ENCODE measurements at places on chromosomes 13 and 19. TPM values are rescaled to one million over a fixed set of nuclear protein-coding genes. Genes with fewer than 3 reads are reported as not detected.

Gene ATP4A
- total RNA-seq = not detected

DNA sequence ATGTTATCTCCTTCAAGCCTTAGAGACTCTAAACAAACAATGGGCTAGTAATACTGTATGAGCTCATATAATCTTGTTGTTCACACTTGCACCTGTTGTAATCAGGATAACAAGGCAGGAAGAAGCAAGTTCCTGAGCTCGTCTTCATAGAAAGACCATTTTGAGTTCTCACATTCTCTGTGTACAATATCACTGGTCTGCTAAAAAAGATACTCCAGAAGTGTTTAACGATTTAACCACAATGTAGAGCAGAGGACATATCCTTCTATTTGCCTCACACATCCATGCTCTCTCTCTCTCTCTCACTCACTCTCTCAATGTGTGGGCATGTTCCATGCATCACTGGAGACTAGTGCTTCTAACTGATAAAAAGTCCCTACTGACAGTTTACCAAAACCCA, 122.9 kb downstream of the MIPEP start:
- DNase-seq = no peak

DNA sequence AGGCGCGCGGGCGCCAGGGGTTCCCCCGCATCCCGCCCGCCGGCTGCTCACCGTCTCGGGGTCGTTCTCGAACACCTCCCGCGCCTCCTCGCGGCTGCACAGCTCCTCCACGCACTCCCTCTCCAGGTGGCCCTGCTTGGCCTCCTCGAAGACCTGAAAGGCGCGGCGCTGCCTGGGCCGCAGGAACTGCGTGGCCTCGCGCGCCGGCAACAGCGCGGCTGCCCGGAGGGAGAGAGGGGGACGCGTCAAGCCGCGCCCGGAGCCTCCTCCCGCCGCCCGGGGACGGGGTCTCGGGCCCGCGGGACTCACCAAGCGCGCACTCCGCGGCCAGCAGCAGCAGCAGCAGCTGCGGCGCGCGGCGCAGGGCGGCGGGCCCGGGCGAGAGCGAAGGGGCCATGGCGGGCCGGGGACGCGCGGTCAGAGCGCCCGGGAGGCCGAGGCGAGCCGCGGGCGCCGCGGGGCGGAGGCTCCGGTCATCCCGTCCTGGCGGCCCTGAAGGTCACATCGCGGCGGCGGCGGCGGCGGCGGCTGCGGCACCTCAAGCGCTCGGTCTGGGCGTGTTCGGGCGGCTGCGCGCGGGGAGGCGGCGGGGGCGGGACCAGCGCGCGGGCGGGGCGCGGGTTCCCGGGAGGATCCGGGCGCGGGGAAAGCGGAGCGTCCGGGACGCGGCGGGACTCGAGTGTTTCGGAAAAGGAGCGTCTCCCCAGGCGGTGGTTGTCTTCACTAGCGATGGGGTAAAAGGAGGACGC, at the start of gene GAS6:
Gene GAS6, minus strand, starts transcription at position 553 of the 749 bp plus-strand sequence. Its CDS starts 156 bp downstream, at position 397.
- peak; percentile 83 for DNase-seq

DNA sequence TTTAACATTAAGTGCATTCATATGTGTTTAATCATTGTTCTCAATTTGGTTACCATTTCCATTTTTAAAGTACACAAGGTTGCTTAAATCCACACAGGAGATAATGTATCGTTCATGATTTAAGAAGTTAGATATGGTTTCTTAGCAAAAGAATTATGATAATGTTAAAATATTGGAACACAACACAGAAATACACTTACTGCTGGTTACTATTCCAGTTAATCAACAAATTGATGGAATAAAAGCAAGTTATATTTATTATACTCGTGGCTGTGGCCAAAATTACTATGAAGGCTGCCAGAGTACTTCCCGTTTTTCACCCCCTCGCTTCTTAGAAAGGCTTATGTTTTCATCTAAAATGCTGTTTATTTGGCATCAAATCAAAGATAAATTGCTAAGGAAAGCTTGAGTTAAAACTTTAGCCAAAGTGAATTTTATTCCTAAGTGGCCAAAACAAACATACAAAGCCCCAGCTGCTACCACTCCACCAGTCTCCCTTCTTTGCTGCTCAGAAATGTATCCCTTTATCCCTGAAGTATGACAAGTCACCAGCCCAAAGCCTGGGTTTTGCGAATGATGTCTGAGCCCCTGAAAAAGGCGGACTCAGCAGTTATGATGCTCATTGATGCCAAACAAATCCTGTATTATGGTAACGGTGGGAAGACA, 27.7 kb downstream of the LCP1 start:
- DNase-seq = no peak

DNA sequence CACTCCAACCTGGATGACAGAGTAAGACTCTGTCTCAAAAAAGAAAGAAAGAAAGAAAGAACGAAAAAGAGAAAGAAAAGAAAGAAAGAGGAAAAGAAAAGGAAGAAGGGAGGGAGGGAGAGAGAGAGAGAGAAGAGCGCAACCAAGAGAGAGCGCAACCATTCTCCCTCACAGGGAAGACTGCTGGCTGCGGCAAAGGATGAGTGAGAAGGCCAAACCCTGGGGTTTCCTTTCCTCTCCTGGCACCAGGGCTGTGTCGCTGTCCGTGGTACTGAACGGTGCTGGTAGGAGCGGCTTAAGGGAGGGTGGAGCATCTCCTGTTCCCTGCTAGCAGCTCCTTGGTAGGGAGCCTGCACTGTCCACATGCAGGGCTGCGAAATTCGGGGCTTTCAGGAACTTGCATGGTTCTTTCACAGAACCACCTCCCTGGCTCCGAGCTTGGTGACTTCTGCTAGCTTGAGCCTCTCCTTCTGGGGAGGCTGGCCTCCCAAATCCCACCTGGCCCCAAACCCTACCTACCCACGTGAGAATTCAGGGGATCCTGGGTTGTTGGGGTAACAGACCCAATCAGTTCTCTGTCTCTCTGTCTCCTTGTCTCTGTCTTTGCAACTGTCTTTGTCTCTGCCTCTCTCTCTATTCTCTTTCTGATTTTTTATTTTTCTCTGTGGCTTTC, 51.1 kb upstream of the ZNRF4 start:
- peak; percentile 75 for DNase-seq

- DNase-seq = no peak
Measured at GRCh38 chr13:57633950-57634838, 2.6 kb downstream of the PCDH17 start.

DNA sequence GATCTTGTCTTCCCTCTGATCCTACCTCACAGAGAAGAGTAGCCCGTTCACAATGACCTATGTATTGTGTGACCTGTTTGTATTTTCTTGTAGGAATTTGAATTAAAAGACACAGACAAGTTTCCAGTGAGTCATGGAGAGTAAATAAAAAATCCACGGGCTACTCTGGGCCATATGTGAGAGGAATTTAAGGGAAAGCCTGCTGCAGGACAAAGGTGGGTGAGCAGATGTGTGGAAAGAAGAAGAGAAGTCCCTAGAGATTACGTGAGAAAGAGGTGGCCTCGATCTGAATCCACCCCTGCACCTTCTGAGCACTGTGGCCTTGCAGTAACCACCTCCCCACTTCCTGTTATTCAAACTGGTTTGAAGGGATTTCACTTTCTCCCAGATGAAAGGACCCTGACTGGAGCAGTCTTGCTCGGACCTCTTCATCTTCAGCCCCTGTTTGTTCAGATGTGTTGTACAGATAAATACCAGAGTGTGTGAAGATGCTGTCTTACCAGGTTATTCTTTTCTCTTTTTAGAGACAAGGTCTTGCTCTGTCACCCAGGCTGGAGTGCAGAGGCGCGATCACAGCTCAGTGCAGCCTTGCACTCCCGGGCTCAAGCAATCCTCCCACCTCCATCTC, 205.4 kb downstream of the PDS5B start:
- no peak for DNase-seq

DNA sequence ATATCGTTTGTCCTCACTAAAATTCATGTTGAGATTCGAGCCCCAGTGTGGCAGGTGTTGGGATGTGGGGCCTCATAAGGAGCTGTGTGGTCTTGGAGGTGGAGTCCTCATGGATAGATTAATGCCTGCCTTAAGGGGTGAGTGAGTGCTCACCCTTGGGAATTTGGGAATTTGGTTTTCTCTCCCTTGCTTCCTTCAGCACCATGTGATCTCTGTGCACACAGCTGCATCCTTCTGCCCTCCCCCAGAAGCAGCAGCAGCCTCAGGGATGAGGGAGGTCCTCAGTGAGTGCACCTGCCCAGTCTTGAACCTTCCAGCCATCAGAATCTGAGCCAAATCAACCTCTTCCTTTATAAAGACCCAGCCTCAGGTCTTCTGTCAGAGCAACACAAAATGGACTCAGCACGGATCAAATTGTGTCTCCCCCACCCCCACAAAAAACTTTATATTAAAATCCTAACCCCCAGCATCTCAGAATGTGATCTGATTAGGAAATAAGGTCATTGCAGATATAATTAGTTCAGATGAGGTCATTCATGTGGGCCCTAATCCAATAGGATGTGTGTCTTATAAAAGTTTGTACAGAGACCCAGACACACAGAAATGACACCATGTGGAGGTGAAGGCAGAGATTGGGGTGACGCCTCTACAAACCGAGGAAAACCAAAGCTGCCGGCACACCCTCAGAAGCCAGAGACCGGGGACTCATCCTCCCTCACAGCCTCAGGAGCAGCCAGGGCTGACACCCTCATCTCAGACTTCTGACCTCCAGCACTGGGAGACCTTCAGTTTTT, 12.9 kb downstream of the CYTH2 start:
- no peak for DNase-seq

- DNase-seq = peak; percentile 51
Measured at GRCh38 chr13:19910336-19911072, 47.1 kb upstream of the ZMYM5 start.

GRCh38 chr13:104967376-104967775, 1568.1 kb downstream of the EFNB2 start:
- no peak for DNase-seq

- DNase-seq = no peak
Measured at GRCh38 chr13:114112826-114113322, 19.5 kb downstream of the RASA3 start.

GRCh38 chr19:42367929-42368328, 22.2 kb downstream of the CNFN start:
- DNase-seq = no peak

DNA sequence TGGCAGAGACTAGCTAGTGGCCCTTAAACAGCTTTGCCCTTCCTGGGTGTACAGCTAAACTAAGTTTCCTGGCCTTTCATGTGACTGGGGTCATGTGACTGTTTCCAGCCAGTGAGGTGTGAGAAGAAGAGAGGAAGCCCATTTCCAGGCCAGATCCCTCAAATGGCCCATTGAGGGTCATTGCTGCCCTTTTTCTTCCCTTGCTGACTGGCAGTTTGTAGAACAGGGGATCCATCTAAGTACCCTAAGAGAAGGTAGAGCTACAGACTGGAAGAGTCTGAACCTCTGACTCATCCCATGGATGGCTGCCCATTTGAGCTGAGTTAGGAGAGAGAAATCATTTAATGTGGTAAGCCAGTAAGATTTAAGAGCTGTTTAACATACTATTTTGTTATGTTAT, 2.8 kb downstream of the SWSAP1 start:
- DNase-seq = no peak

DNA sequence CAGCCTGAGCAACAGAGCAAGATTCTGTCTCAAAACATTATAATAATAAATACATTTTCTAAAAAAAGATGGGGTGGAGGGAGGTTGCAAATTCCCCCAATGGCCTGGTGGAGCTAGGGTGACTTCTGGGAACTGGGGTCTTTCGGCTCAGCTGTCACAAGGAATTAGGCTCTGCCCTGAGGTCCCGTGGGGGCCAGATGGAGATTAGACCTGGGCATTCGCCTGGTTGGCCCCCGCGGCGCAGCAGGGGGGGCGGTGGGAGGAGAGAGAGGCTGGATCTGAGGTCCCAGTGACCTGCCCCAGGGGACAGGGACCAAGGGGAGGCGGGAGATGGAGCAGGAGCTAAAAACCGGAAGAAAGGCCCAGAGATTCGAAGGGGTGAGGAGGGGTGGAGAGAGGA, 14.8 kb downstream of the FUT6 start:
- DNase-seq = no peak

GRCh38 chr19:47682939-47683338, 30.3 kb upstream of the EHD2 start:
- DNase-seq = no peak

Measured in colonic mucosa (tissue), 4 donors.